ENCODE measurements at places on chromosomes 3 and 15. TPM values are rescaled to one million over a fixed set of nuclear protein-coding genes. Genes with fewer than 3 reads are reported as not detected.
A peak's percentile ranks its signal among the peaks of the same experiment; 100 is the strongest.

Gene MED12L
- total RNA-seq = 0.72 TPM

Gene OGG1
- 16.0 TPM for total RNA-seq

Gene NMB
- 5.4 TPM for total RNA-seq

Gene AMOTL2
- total RNA-seq = 12.1 TPM

Gene IL5RA
- not detected for total RNA-seq

Gene EAF2
- total RNA-seq = 2.7 TPM

Gene GPR156
- 0.08 TPM for total RNA-seq

Gene SCN5A
- 1.0 TPM for total RNA-seq

Gene GTPBP8
- total RNA-seq = 19.9 TPM

Gene RGMA
- total RNA-seq = not detected

- peak; percentile 56 for DNase-seq
These were observed 86.8 kb downstream of the CCK start for GRCh38 chr3:42179110-42179725.

GRCh38 chr15:48983300-48983699, 19.6 kb upstream of the SHC4 start:
- DNase-seq = peak; percentile 43

GRCh38 chr15:52858782-52859176, 68.6 kb upstream of the ONECUT1 start:
- DNase-seq = no peak

DNA sequence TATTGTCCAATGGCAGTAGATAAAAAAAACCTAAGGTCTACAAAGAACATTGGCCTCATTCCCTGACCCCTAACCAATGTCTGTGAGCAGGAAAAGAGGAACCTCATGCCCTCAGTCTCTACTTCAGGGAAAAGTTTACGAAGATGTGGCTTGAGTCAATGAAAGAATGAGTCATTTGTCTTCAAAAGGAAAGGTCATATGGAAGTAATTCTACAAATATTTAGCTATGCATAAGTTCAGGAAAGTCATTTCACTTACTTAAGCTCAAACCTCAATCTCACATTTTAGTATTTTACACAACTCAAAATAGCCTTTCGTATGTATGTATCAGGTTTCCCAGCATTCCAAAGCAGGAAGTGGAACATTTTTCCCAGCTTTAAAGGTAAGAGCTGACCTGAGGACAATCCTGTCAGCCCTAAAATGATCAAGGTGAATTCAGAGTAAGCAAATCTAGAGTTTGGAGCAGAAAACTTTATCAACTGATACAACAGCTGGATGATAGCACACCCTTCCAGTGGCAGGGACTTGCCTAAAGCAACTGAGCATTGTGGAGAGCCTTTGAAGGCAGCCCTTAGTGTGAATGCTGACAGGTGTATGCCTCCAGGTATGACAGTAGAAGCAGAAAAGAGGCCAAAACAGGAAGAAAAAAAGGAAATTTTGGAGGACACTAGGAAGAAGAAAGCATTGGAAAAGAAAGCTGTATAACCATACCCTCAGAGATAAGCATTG, 53.9 kb upstream of the ACKR4 start:
- DNase-seq = peak; percentile 32

- DNase-seq = no peak
These were observed 299.5 kb downstream of the NSUN3 start for GRCh38 chr3:94362393-94362792.

DNA sequence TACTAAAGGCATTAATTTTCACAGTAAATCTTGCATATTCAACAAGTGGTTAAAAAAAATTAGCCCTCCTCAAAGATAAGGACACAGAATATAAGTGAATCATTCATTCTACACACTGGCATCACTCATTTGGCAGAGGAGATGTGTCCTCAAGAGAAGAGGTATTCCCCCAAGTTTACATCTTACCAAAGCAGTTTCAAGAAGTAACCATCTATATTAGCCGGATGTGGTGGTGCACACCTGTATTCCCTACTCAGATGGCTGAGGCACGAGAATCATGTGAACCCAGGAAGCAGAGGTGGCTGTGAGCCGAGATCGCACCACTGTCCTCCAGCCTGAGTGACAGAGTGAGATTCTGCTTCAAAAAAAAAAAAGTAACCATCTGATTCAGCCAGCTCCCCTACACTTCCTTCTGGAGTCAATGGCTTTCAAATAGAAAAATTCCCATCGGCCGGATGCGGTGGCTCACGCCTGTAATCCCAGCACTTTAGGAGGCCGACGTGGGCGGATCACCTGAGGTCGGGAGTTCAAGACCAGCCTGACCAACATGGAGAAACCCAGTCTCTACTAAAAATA, 15.4 kb downstream of the RAF1 start:
- DNase-seq = no peak

DNA sequence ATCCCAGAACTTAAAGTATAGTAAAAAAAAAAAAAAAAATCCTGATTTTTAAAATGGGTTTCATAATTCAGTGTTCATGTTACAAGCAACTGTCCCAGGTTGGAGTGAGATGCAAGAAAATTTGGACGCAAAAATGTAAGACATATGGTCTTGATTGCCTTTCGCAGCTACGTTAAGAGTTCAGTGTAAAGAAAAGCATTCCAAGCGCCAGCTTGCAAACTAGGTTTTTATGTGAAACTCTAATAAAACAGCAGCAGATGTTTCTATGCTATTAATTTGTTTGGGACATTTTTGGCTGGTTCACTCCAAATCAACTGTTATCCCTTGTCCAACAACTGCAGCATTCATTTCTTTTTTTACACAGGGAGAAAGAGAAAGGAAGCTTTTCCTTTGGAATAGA, 957.8 kb downstream of the ROBO1 start:
- DNase-seq = no peak

GRCh38 chr3:6857510-6857909, 3.4 kb upstream of the GRM7 start:
- DNase-seq = no peak

- DNase-seq = no peak
These were observed 1.6 kb upstream of the ITGB5 start for GRCh38 chr3:124888482-124889441.

DNA sequence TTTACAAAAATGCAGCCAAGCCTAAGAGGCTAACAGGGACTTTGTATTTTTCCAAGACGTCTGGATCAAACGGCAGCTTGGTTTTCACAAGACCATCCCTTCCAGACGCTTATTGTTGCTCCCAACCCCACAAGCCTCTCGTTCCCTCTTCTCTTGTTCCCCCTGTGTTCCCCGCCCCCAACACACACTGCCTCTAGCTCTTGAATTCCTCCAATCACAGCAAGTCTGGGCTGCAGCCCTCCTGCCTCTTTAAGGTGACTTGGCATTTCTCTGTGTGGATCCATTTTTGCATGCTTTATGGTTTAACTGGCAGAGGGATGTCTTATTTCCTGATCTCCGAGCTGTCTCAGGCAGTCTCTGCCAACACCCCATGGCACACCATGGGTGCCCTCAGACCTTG, 182.2 kb downstream of the ABHD5 start:
- no peak for DNase-seq

DNA sequence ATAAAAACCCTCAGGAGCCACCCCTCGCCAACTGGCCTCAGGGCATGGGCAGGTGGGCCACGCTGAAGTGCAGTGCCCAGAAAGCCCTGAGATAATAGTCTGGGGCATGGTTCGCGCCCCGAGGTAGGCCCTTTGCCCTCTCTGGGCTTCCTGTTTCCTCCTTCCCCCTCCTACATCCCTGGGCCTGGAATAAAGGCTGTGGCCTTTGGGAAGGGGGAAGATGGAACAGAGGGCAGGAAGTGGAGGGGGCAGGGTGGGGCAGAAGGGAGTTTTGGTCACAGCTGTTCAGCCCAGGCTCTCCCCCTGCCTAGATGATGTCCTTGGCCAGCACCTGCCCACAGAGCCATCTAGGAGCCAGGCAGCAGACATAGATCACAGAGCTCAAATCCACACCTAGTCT, 11.3 kb downstream of the CSRNP1 start:
- no peak for DNase-seq

GRCh38 chr3:197791113-197791891, at the start of gene LRCH3:
Gene LRCH3 (plus strand): TSS chr3:197791254. CDS start chr3:197791279, 25 bp downstream.
- peak; percentile 86 for DNase-seq

DNA sequence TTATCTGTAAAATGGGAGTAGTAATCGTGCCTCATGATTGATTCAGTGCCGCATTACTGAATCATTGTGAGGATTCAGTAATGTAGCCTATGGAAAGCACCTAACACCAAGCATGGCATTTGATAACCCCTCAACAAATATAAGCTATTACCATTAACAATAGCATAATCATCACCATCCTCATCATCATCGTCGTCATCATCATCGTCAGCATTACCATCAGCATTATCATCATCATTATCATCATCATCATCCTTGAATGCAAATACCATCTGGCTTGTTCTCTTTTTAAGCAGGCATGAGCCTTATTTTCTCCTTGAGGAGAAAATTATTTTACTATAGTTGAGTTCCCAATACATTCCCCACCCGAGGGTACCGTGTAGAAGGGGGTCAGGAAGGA, 115.4 kb upstream of the PTPRG start:
- DNase-seq = no peak

- DNase-seq = no peak
These were observed 48.6 kb upstream of the ULK4 start for GRCh38 chr3:42010530-42010929.

DNA sequence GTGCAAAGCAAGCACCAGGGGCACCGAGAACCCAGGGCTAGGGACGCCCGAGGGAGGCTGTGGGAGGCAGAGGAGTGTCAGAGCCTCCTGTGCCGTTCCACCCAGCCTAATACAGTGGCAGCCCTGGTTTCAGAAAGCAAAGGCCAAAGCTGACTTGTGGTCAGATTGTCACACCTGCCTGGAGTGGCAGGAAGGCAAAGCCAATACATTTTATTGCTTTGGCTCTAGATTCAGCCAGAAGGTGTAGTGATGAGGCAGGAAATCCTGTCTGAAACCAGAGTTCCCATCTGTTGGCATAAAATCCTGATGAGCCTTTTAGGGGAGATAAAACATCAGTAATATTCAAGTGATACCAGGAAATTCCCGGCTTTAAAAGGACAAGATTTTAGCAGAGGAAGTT, 168.3 kb downstream of the SLCO3A1 start:
- DNase-seq = no peak

GRCh38 chr3:69761896-69762767, 22.9 kb downstream of the MITF start:
- DNase-seq = no peak

DNA sequence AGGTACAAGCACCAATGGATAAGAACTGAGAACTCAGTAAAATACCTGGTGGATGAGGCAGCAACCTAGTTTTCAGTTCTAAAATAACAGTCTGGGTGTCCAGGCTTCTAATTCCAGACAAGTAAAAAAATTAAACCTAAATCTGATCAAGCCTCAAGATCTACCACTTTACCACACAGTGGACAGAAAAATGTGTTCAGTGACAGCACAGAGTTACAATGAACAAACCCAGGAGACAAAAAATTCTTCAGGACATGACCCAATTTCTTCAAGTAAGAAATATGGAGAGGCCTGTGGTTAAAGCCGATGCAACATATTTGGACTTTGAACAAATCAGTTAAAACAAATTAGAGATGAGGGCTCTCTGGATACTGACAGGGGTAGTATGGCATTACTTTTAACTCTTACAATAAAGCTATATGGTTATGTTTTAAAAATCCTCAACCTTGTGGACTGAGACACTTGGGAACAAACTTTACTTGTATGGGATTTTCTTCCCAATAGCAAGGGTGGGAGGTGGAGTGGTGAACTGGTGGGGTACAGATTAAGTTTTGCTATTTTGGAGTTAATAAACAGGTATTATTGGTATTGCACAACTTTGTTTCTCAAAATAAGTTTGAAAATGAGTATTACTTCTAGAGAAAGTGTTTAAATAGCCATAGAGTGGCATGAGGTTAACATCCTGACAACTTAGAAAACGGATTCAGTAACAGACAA, 14.2 kb downstream of the CCNL1 start:
- no peak for DNase-seq

GRCh38 chr15:69116391-69116790, 44.0 kb upstream of the GLCE start:
- no peak for DNase-seq

DNA sequence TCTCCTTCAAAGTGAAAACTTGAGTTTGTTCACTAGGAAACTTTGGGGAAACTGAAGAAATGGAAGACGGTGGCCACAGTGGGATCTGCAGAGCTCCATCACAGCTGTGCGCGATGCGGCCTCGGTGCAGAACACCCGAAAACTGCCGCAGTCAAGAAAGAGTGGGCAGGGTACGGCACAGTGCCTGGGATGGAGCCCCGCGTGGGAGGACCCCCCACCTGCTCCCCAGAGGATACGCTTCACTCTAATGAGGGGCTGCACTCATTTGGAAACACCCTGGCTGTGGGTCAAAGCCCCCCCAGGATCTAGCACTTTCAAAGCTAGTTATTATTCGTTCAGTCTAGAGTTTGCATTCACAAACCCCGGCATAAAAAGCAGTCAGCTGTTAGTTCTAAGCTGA, 9.5 kb downstream of the ADAMTS17 start:
- no peak for DNase-seq

- DNase-seq = no peak
These were observed 2.9 kb downstream of the STOML1 start for GRCh38 chr15:73989001-73989798.

DNA sequence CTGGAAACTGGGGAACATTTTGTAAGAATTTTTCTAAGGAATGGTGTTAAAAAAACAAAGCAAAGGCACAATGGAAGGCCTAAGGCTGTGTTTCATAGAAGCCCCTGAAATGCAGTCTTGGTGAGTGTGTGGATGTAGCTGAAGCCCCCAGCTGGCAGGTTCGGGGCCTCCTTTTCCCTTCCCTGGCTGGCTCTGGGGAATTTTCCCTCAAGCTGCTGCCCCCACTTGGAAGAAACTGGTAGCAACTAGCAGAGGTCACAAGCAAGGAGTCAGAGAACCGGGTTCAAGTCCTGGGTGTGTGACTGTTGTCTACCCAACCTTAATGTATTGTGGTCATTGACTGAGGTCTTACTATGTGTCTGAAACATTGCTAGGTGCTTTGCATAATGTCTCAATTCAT, 85.3 kb upstream of the MYZAP start:
- DNase-seq = no peak

DNA sequence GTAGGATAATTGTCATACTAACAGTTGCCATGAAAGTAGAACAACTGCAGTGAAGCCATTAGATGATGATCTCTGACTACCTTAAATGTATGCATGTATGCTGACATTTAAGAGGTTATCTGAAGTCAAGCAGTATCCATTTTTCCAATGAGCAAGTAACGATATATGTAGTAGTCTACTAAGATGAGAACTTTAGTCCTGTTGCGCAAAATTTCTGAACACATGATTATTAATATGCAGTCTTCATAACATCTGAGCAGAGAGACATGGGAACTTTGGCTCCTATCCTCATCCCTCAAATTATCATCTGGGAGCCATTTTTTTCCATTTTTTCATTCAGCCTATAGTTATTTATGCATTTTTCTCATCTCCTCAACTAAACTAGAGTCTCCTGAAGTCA, 79.2 kb downstream of the MME start:
- no peak for DNase-seq

GRCh38 chr3:17195192-17195611, 310.4 kb downstream of the PLCL2 start:
- peak; percentile 7 for DNase-seq

GRCh38 chr15:25175789-25176615, 221.2 kb downstream of the SNRPN start:
- no peak for DNase-seq
